ENCODE measurements at places on chromosomes 12 and 14. TPM values are rescaled to one million over a fixed set of nuclear protein-coding genes. Genes with fewer than 3 reads are reported as not detected.

The GLIPR1L1 gene
- not detected for total RNA-seq

The CLEC4A gene
- 1.2 TPM for total RNA-seq

- no peak for DNase-seq
These were observed 225.4 kb downstream of the RBM19 start for GRCh38 chr12:113740699-113741098.

The MGAT4C gene
- total RNA-seq: 2.5 TPM

The PLA2G1B gene
- total RNA-seq: not detected

The NEDD8 gene
- 125 TPM for total RNA-seq

The CLEC1A gene
- 5.5 TPM for total RNA-seq

DNA sequence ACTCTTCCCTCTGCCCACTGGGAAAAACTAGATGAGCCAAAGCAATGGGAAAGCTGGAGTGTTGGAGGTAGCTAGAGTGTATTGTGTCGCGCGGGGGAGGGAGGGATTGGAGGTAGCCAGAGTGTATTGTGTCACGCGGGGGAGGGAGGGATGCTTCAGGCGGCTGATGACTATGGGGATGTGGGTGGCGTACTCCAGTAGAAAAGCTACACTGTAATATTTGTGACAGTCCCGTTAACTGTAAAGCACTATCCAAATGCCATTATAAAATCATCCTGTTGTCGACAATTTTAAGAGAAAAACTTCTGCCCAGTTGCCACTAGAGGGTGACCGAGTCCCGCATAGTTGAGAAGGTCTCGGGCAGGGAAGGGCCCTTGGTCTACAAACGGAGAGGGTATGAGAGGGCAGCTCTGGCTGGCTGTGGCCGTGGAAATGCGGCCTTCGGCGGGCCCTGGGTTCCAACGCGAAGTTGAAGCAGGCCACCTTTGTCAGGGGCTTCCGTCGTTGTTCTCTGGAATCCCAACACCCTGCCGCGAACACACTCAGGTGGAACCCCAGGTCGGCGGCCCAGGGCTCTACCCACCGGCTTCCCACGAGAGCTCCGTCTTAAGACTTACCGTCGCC is 15.1 kb upstream of the PLEK2 start:
- no peak for DNase-seq

The BCDIN3D gene
- total RNA-seq: 5.1 TPM

DNA sequence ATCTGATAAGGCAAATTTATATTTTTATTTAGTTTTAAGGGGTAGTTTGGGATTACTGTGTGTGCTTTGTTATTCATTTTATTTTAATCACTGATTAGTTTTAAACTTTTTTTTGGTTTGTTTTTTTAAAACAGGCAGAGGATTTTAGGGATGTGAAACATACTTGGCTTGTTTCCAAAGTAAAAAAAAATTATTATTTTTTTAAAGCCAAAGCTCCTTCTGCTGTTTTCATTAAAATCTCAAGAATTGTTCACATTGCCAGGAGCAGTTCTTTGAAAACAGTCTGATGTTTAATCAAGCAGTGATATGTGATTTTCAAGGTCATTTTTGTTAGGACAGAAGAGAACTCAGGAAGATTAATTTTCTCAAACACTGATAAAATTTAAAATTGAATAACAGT is 11.2 kb downstream of the TTC8 start:
- DNase-seq: no peak

DNA sequence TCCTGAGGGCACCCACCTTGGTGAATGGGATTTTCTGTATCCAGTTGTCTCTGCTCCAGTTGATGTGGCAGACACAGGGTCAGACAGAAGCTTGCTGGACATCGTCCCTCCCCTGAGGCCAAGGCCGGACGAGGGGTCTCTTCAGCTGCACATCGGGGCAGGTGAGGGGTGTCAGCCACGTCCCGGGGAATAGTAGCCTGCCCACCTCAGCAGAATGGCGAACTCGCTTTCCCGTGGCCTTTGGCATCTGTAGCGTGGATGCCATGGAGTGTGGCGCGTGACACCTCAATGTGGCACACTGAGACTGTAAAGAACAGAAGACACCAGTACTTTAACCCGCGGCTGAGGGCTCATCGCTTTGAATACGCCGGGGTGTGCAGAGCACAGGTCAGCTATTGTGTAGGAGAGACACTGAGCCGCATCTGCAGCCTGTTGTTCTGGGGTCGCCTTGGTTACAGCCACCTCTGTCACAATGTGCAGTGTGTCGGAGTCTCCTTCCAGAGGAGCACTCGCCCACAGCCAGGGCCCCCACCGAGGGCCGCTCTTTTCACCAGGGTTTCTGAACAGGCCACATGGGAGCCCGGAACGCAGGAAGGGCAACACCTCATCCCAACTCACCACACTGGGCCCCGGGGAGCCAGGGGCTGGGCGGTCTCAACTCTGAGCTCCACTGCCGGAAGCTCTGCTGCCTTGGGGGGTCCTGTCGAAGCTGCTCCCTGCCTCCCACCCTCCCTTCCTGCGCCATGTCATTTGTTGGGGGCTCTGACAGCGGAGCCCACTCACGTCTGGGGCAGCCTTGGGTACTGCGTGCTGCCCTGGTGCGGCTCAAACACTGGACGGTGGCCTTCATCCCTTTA is 77.0 kb downstream of the ADGRD1 start:
- no peak for DNase-seq

The PRKD1 gene
- total RNA-seq: 12.8 TPM

DNA sequence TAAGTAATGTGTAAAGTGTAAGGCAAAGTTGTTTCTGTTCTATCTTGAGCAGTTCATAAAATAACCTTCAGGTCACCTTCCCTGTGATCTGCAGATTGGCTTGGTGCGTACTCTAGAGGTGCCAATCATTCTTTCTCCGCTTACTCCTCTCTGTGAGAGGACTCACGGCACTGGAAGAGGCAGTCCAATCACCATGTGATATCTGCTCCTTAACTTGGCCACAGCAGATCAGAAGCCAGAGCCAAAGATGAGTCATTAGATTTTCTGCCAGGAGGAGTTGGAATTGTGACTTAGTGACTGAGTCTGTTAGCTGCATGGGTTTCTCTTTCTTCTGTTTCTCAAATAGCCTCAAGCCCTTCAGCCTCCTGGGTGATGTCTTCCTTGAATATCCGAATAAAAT is 165.5 kb downstream of the SLC41A2 start:
- no peak for DNase-seq

- DNase-seq: no peak
These were observed 91.3 kb downstream of the TSPAN9 start for GRCh38 chr12:3168223-3169221.

The RBP5 gene
- total RNA-seq: 0.66 TPM

GRCh38 chr12:4802841-4803240 is 82.6 kb downstream of the GALNT8 start:
- no peak for DNase-seq

DNA sequence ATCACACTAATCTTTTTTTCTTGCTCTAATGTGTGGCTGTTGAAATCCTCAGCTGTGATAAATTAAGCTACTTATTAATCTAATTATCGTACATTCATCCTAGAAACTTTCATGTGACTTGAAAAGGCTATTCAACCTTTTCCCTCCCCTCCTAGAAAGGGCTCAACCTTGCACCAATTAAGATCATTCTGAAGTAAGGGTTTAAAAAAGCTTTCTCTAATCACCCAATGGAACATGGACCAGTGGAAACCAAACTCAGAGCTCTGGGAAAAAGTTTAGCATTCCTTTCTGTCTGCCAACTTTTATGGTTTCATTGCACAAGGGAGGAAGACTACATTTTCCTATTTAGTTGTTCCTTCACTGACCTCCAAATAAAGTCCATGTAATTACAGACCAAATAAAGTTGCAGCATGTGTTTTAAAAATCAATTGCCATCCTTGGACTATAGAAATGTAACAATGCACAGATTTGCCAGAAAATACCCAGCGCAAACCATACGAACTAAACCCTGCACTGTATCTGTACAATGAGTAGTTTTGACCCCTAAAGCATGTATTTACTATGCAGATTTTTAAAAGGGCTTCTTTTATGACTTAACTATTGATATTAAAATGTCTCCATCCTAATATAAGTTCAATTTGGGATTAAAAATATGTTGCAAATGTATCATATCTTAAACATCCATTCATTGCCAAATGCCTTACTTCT is 142.6 kb upstream of the OTX2 start:
- DNase-seq: no peak

DNA sequence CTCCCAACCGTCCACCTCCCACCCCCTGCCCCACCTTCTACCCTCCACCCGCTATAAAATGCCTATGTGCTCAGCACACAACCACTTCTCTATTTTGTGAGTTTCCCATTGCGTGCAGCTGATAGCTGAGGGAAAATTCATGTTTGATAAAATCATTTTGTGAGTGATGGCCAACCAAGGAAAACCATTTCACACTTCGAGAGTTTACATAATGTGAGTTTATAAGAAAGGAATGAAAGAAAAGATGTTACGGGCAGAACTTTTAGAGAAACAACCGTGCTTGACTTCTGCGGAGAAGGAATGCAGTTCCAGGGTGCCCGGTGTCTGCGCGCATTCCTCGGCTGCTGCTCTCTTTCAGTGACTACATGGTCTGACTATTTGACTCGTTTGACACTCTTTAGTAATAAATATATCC is 140.9 kb downstream of the EFCAB11 start:
- no peak for DNase-seq

DNA sequence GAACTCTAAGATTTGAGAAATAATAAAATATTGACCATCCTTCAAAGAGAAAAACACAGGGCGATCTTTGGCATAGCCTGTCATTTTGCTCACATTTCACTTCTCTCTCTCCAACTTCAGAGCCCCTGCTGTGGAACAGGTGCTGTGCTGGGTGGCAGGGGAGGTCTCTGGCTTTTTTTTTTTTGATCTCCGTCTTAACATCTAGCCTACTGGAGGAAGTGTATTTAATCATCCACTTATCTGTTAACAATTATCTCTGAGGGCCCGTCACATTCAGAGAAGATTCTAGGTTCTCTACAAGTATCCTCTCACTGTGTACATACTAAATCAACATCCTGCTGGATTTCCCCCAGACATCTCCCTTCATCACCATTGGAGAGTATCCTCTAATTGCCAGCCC is 34.1 kb downstream of the CHST11 start:
- no peak for DNase-seq

The OR4E2 gene
- not detected for total RNA-seq

The MSI1 gene
- total RNA-seq: not detected

GRCh38 chr12:112685321-112685720 is 106.2 kb upstream of the RPH3A start:
- no peak for DNase-seq

The TCP11L2 gene
- 40.3 TPM for total RNA-seq

The MDGA2 gene
- under 0.01 TPM for total RNA-seq

The TAS2R20 gene
- total RNA-seq: 1.2 TPM

The DAO gene
- total RNA-seq: not detected

The PRPH gene
- total RNA-seq: 9.9 TPM

- DNase-seq: no peak
These were observed 239.2 kb upstream of the CPNE8 start for GRCh38 chr12:39144613-39145061.

The STON2 gene
- 7.6 TPM for total RNA-seq

DNA sequence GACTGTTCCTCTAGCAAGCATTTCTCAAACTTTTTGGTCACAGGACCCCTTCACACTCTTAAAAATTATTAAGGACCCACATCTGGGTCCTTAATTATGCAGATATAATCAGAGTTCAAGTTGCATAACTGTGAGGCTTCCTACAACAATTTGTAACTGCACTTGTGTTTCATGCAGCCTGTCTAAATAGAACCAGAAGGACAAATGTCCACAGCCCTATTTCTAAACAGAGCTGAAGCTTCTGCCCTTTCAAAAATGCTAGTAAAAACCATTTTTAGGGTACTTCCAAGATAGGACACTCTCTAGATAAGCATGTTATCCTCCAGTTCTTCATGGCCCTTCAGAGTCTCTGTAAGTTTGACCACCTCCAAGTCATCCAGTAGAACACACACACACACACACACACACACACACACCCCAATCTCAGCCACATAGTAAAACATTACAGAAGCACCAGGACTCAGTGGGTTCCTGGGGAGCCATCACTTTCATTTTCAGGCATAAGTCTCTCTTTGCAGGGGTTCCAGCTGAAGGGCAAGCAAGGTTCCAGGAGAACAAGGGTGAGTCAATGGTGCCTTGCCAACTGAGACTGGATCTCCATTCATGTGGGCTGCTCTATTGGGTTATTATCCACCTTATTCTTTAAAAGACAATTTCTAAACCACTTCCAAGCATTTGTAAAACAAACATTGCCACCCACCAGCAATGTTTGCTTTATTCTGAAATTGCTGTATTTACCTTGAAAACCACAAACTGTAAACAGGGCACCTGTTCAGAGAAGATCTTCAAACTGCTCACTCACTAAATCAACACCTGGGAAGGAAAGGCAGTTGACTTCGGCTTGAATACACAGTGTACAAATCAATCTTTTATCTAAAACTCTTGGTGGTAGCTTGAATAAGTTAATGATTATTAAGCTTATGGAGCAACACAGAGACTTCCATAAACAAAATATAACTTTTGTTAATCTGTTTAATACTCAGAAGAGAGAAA is 64.1 kb downstream of the ITPR2 start:
- no peak for DNase-seq

DNA sequence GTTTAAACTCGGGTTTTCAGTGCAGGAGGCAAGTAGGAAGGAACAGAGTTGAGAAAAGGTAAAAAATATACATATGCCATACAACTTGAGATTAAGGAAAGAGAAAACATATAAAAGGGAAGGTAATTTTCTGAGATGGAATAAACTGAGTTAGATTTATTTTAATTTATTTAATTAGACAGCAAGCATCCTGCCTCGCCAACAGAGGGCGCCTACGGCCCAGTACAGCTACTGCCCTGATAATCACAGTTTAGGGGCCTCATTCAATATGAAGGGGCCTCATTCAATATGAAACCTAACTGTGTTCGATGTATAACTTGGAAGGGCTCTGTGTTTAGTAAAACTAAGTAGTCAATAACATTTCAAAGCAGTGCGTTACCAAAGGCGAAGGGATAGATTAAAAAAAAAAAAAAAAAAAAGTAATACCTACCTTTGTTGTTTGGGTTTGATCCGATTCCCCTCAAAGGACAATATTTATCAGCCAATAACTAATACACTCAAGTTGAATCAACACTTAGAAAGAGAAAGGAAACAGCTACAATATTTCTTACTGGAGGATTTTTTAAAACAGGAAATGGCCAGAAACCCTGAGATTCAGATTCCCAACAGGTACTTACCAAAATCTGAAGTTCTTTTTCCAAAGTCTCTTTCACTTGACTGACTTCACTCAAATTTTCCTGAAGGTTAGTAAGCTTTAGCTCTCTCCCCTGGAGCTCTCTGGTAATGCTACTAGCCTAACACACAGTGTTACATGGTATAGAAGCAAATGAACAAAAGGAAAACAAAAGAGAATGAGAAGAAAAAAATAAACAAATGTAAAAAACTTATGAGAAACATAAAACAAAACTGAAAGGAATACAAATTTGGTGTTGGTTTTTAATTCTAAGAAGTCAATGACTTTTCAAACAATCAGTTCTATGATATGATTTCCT is 70.0 kb upstream of the VPS33A start:
- DNase-seq: no peak

- no peak for DNase-seq
These were observed 1.8 kb upstream of the AQP5 start for GRCh38 chr12:49959685-49960473.

The IL31 gene
- total RNA-seq: not detected

The FAM222A gene
- 3.8 TPM for total RNA-seq

The KLHL33 gene
- total RNA-seq: 0.50 TPM

Measured in esophagus muscularis mucosa (tissue), 4 donors.